ENCODE measurements at places on chromosomes 16 and 17.
A peak's percentile ranks its signal among the peaks of the same experiment; 100 is the strongest.

- no peak for DNase-seq
Measured at GRCh38 chr17:47841488-47842291, 617 bp upstream of the SCRN2 start.

DNA sequence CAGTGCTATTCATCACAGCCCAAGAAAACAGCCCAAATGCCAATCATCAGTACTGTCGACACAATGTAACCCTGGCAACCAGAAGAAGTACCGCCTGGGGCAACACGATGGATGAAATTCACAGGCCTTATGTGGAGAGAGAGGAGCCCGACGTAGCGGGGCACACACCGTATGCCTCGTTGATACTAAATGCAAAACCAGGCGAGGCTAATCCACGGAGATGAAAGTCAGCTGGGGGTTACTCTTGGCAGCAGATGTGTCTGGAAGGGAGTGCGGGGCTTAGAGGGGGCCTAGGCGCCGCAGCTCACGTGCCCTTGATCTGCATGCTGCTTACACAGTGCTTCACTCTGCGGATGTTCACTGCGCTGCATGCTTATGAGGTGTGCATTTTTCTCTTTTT is 29.8 kb downstream of the ITGAE start:
- DNase-seq, result no peak

DNA sequence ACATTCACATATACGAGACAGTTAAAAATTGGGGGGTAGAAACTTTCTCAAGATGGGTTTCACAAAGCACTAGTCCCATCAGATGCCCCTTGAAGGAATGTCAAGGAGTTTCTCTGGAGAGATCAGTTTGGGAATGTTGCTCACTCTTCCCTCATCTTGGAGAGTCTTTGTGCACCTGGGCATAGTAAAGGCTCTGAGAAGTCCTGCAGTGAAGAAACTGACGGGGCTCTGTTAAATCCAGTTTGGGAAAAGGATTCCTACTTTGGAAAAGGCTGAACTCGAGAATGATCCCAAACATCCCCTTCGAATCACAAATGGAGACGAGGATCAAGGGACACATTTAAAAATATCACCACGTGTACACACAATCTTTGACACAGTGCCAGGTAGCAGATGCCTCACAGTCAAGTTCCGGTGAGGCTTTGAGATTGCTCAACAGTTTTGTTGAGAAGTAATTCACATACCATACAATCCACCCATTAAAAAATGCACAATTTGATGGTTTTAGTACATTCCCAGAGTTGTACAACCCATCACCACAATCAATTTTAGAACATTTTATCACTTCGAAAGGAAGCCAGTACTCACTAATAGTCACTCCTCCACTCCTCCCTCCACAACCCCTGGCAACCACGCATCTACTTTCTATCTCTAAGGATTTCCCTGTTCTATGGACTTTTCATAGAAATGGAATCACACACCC is 203.4 kb upstream of the FOXF1 start:
- DNase-seq, result peak; percentile 54

DNA sequence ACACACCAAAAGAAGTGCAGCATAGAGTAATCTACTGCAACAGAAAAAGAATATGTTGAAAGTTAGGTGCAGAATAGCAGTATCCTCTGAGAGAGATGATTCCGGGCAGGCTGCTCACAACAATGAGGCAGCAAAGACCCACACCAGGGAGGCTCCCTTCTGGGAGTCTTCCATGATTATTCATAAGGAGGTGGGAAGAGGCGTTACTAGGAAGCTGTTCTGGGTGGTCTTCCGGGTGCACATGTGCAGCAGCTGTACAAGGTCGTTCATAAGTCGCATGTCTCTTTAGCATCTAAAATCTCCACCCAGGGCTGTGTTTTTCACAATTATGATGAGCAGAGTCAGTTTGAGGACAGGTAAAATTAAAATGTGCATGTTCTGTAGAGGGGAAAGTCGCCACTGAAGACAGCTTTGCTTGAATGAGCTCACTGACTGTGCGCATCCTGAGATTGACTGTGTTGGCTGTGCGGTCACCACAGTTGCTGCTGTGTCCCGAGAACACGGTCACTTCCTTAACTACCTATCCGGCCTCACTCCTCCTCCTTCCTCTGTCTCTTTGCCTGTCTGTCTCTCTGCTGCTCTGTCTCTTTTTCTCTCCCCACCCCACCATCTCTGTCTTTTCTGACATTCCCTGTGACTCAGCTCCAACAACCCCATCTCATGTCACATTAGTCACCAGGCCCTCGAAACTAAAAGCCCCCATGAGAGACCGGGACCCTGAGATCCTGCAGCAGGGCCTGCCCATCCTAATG is 125.5 kb upstream of the HSBP1 start:
- no peak for DNase-seq

GRCh38 chr17:73017658-73018057 is 74.8 kb downstream of the SLC39A11 start:
- DNase-seq, result no peak
